Activated T-helper 2 cell treated with anti-CD3 and anti-CD28 coated beads, Interferon-gamma antibody, Interleukin-2, Interleukin-4, amounts not matched to agents 10 μg/mL and 5 μg/mL and 100 μg/mL, durations not matched to agents 14 hours and 24 hours and 36 hours (primary cell): ENCODE measurements at places on chromosomes 1 and 21. TPM values are rescaled to one million over a fixed set of nuclear protein-coding genes. Genes with fewer than 3 reads are reported as not detected.
A peak's percentile ranks its signal among the peaks of the same experiment; 100 is the strongest.

GRCh38 chr1:201318504-201319340, 35.4 kb downstream of the PKP1 start:
- no peaks in the 10 kb centered on the region for H3K27me3 ChIP-seq
- no peak overlapping the region for H3K4me3 ChIP-seq
- no peak for DNase-seq
- no peaks in the 10 kb centered on the region for H3K4me1 ChIP-seq
- no peaks in the 10 kb centered on the region for H3K36me3 ChIP-seq

DNA sequence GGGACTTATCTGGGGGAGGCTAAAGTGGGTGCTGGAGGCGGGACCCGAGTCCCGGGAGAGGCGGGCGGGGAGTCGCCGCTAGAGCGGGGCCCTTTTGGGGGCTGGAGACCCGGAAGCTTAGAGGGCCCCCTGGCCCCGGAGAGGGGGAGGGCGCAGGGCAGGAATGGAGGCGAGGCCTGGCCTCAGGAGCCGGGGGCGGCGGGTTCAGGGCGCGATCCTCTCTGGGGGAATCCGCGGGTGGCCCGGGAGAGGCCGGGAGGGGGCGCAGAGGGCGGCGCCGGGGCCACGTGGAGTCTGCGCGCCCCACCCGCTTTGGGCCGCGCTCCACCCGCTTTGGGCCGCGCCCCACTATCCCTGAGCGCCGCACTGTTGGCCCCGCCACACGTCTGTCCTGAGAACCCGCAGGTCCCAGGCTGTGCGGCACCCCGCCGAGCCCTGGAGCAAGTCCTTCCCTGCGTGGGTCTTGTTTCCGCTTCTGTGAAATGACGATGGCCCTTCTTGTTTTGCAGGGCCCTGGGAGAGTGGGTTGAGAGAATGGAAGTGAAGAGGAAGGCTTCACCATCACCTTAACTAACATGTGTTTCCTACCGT, 84.4 kb downstream of the NKAIN1 start:
- H3K36me3 ChIP-seq = no peaks in the 10 kb centered on the region
- H3K4me3 ChIP-seq = peak overlapping the region; percentile 83
- peaks cover 5% of the 10 kb centered on the region for H3K4me1 ChIP-seq
- H3K27me3 ChIP-seq = peaks cover 3% of the 10 kb centered on the region
- peak; percentile 66 for DNase-seq

- H3K36me3 ChIP-seq = peaks cover 3% of the 10 kb centered on the region
- peaks cover 68% of the 10 kb centered on the region for H3K27me3 ChIP-seq
- H3K4me3 ChIP-seq = peak overlapping the region; percentile 21
- peak overlapping the region; percentile 17 for H3K27ac ChIP-seq
- peak; percentile 56 for DNase-seq
- H3K4me1 ChIP-seq = peaks cover 19% of the 10 kb centered on the region
These were observed 5.2 kb downstream of the FOXD3 start for GRCh38 chr1:63327417-63328054.

DNA sequence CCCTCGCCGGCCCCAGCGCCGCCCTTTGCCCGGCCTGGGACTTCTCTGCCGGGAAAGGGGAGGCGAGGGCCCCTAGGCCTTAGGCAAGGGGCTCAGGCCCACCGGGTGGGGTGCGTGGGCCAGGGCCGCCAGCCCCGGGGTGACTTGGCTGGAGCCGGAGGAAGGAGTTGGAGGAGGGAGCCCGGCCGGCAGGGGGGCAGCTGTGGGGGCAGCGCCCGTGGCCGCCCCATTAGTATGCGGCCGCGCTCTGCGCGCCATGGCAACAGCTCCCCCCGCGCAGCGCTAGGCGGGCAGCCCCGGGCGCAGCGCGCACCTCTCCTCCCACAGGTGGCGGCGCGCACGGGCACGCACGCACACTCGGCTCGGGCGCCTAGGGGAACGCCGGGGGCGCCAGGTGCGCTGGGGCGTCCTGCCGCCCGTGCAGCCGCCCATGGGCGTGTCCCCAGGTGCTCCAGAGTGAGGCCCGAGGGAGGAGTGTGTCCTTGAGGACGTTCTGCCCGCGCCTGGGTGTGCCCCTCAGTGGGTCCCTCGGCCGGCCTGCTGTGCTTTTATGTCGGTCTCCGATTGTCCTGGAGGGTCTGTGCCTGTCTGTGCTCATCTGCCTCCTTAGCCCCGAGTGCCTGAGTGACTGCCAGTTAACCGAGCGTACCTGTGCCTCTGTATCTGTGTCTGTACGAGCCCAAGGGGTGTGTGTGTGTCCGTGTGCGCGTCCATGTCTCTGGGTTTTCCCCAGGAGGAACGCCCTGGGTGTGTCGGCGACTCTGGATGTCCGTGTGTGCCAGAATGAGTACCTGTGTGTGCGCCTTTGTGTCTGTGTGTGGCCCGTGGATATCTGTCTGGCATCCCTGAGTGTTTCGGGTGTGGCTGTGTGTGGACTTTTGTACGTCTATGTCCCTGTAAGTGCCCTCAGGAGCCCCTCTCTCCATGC, 38.2 kb upstream of the WASF2 start:
- no peak for DNase-seq
- H3K27me3 ChIP-seq = no peaks in the 10 kb centered on the region
- no peak overlapping the region for H3K27ac ChIP-seq
- H3K4me1 ChIP-seq = peaks cover 47% of the 10 kb centered on the region
- peak overlapping the region; percentile 50 for H3K4me3 ChIP-seq

GRCh38 chr1:155006601-155007101, 4.0 kb downstream of the ZBTB7B start:
- peaks cover 47% of the 10 kb centered on the region for H3K36me3 ChIP-seq
- H3K27ac ChIP-seq = peak overlapping the region; percentile 96
- H3K4me3 ChIP-seq = peak overlapping the region; percentile 76
- no peak for DNase-seq

- H3K4me1 ChIP-seq = no peaks in the 10 kb centered on the region
- no peak overlapping the region for H3K27ac ChIP-seq
- H3K36me3 ChIP-seq = no peaks in the 10 kb centered on the region
- no peak overlapping the region for H3K4me3 ChIP-seq
These were observed 11.1 kb downstream of the ITGA10 start for GRCh38 chr1:145898756-145899155.

DNA sequence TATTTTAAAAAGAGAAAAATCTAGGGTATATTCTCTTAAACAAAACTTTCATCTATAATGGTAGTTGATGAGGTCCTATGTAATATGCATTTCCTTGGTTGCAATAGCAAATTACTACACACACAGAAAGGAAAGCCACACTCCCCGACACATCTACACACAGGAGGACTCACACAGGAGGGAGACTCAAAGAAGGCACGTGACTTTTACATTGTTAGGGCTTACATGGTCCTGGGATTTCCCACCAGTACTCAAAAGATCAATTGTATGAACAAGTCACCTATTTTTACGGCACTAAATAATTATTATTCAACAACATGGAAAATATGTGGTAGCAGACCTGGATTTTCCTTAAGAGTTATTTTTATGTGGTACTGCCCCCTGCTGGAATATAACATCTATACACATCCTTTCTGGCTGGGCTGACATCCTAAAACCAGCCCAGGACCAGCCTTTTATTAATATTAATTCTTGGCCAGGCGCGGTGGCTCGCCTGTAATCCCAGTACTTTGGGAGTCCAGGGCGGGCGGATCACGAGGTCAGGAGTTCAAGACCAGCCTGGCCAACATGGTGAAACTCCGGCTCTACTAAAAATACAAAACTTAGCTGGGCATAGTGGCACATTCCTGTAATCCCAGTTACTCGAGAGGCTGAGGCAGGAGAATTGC, 33.9 kb upstream of the LGALS8 start:
- H3K4me1 ChIP-seq = peaks cover 18% of the 10 kb centered on the region
- DNase-seq = no peak
- peaks cover 20% of the 10 kb centered on the region for H3K27me3 ChIP-seq
- H3K36me3 ChIP-seq = peaks cover 2% of the 10 kb centered on the region

DNA sequence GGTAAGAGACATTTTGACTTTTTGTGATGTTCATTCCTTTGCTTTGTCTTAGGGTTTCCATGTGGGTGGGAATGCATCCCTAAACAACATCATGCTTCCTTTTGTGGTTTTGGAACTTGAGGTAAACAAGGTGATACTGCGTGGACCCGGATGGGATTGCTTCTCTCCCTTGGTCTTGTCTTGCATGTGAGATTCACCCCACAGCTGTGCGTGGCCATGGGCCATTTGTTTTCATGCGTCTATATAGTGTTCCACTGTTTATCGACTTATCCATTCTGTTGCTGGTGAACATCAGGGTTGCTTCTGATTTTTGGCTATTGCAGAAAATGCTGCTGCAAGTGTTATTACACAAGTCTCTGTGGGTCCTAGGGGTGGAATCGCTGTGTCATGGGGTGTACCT, 21.1 kb downstream of the CRYAA start:
- H3K27me3 ChIP-seq = no peaks in the 10 kb centered on the region
- no peak overlapping the region for H3K4me3 ChIP-seq
- no peaks in the 10 kb centered on the region for H3K4me1 ChIP-seq
- no peaks in the 10 kb centered on the region for H3K36me3 ChIP-seq
- DNase-seq = no peak

- no peaks in the 10 kb centered on the region for H3K36me3 ChIP-seq
- no peak for DNase-seq
- H3K27me3 ChIP-seq = peaks cover 6% of the 10 kb centered on the region
- no peaks in the 10 kb centered on the region for H3K4me1 ChIP-seq
- H3K27ac ChIP-seq = no peak overlapping the region
These were observed 99.8 kb downstream of the PTGER3 start for GRCh38 chr1:70947835-70948234.

GRCh38 chr1:31793586-31794285, 22.1 kb downstream of the SPOCD1 start:
- no peak overlapping the region for H3K4me3 ChIP-seq
- H3K27ac ChIP-seq = no peak overlapping the region
- no peaks in the 10 kb centered on the region for H3K4me1 ChIP-seq
- H3K27me3 ChIP-seq = peaks cover 16% of the 10 kb centered on the region

DNA sequence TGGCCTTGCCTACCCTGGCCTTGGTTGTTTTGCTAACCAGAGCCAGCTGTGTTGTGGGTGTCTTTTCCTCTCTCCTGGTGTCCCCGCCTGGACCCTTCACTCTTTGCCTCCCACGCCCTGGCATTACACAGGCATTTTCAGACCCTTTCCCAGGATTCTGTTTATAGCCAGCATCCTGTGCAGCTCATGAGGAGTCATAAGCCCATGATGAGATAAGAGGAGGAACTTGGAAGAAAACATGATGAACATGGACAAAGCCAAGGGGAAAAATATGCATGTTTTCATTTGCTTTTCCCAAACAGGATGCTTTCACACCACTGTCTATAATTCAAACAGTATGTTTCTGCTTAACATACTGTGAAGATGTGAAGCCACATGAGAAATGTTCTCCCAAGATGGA, 18.7 kb upstream of the WARS2 start:
- H3K4me1 ChIP-seq = no peaks in the 10 kb centered on the region
- DNase-seq = no peak
- peaks cover 64% of the 10 kb centered on the region for H3K36me3 ChIP-seq
- H3K27me3 ChIP-seq = no peaks in the 10 kb centered on the region
- no peak overlapping the region for H3K27ac ChIP-seq

GRCh38 chr1:165635823-165636222, 4.8 kb downstream of the MGST3 start:
- peaks cover 46% of the 10 kb centered on the region for H3K4me1 ChIP-seq
- H3K36me3 ChIP-seq = peaks cover 19% of the 10 kb centered on the region
- DNase-seq = no peak
- H3K27me3 ChIP-seq = no peaks in the 10 kb centered on the region

- H3K27ac ChIP-seq = peak overlapping the region; percentile 77
- DNase-seq = peak; percentile 38
- no peak overlapping the region for H3K4me3 ChIP-seq
- no peaks in the 10 kb centered on the region for H3K27me3 ChIP-seq
These were observed 157.8 kb upstream of the JUN start for GRCh38 chr1:58941471-58942289.

DNA sequence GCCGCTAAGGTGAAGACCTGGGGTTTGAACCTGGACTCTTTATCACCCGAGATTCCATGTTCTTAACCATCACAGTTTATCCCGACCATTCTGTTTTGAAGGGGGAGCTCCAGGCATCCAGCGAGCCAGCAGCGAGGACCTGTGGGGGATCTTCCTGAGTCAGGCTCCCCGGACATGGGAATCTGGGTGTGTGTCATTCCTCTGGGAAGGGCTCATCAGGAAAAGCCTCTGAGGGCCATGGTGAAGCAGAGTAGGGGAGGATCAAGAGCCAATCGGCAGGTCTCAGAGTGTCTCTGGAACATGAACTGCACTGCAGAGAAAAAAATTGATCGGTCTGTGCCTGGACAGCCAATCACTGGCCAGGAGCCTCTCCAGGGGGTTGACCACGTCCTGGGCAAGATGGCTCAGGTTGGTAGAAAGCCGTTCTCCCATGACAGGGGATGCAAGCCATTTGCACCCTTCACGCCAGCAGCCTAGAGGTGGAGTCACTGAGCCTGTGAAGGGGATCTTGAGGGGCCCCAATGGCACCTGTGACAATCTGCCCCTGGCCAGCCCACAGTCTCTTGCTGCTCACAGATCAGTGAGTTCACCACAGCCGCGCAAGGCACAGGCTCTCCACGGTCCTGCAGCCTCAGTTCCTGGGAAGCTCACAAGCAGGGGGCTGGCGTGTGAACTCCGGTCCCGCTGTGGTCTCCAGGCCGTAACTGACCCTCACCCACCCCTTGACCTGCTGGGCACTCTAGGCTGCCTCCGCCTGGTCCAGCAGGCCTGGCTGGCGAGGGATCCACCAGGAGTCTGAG, 20.4 kb upstream of the ACTRT2 start:
- H3K27me3 ChIP-seq = no peaks in the 10 kb centered on the region
- H3K36me3 ChIP-seq = no peaks in the 10 kb centered on the region
- no peaks in the 10 kb centered on the region for H3K4me1 ChIP-seq
- H3K4me3 ChIP-seq = no peak overlapping the region
- DNase-seq = no peak
- H3K27ac ChIP-seq = no peak overlapping the region

DNA sequence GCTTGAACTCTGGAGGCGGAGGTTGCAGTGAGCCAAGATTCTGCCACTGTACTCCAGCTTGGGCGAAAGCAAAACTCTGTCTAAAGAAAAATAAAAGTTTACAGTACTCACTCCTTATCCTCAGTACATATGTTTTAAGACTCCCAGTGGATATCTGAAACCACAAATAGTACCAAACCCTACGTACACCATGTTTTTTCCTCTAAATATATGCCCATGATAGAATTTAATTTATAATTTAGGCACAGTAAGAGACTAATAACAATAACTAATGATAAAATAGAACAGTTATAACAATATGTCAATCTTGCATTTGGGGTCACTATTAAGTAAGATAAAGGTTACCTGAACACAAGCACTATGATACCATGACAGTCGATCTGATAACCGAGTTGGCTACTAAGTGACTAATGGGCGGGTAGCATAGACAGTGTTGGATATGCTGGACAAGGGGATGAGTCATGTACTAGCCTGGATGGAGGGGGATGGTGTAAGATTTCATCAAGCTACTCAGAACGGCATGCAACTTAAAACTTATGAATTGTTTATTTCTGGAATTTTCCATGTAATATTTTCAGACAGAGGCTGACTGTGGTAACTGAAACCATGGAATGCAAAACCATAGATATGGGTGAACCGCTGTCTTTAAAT, 43.7 kb downstream of the ST7L start:
- no peak for DNase-seq
- no peak overlapping the region for H3K4me3 ChIP-seq
- no peaks in the 10 kb centered on the region for H3K27me3 ChIP-seq
- no peak overlapping the region for H3K27ac ChIP-seq

The NMNAT2 gene
- total RNA-seq = not detected in 2 replicates

The AZIN2 gene
- 2.4 and 2.9 TPM in 2 replicates for total RNA-seq

The RAP1GAP gene
- total RNA-seq = 0.46 TPM in 2 replicates

The SLAMF7 gene
- total RNA-seq = 4.1 and 5.5 TPM in 2 replicates

The RNU1-1 gene
- total RNA-seq = 2,033 and 2,369 TPM in 2 replicates

The MTARC1 gene
- not detected in 2 replicates for total RNA-seq

The ATXN7L2 gene
- 11.9 and 12.9 TPM in 2 replicates for total RNA-seq
